ENCODE measurements at places on chromosomes 6 and 20.
A peak's percentile ranks its signal among the peaks of the same experiment; 100 is the strongest.

- no peak for DNase-seq
These were observed 109.1 kb downstream of the SASH1 start for GRCh38 chr6:148451690-148452089.

DNA sequence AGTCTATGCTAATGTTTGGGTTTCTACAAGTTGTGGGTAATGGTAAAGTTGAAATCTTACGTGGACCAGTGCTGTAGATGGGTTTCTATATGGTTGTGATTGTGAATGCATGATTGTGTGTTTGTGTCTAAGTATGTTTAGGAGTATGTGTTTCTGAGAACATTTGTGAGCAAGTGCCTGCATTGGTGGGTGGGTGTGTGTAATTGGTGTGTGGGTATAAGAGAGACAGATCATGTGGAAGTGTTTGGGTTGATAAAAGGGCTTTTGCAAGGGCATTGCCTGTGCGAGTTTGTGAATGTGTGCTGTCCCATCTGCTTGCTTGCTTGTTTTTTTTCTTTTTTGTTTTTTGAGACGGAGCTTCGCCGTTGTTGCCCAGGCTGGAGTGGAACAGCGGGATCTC, 25.8 kb upstream of the ID1 start:
- DNase-seq: no peak

DNA sequence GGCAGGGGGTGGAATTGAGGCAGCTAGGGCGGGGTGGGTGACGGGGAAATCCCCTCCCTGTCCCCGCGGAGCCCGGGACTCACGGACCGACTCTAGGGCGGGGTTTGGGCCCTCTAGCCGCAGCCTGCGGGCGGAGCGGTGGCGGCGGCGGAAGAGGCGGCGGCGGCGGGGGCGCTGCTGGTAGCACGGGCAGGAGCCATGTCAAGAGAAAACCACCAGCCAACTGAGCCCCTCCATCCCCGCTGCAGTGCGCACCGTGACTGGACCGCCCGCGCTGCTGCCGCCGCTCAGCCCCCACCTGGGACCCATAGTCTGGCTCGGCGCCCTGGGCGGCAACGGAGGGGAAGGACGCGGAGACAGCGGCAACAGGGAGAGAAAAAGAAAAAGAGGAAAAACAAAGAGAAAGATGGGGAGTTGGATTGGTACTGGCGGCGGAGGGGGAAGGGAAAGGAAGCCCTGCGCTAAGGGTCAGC, 1.2 kb upstream of the C6orf62 start:
- DNase-seq: peak; percentile 88

GRCh38 chr6:6643398-6643797, 54.9 kb downstream of the LY86 start:
- DNase-seq: no peak

GRCh38 chr20:25204550-25205276, 9.2 kb downstream of the ENTPD6 start:
- DNase-seq: no peak

DNA sequence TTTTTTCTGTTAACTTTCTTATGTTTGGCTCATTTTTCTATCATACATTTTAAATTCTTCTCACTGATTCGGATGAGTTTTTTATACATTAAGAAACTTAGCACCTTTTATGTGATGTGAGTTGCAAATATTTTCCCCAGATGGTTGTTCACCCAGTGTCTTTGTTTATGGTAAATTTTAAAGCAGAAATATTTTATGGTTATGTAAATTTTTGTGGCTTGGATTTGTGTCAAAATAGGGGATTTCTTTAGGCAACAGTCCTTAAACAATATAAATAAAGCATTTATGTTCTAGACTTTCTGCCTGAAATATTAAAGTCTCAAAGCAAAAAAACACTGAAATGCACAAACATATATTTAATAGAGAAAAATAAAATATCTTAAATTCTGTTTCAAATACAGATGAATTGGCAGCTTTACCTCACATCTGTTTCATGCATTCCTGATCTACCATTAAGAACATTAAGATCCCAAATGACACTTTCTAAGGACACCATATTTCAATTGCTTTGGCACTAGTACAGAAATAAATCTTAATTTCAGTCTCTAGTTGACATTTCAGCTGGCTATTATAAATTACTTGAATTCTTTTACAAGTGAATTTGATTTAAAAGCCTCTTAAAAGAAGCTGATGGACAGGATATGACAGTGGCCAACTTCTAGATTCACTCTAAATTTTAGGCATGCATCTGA, 646.6 kb downstream of the HACE1 start:
- no peak for DNase-seq

DNA sequence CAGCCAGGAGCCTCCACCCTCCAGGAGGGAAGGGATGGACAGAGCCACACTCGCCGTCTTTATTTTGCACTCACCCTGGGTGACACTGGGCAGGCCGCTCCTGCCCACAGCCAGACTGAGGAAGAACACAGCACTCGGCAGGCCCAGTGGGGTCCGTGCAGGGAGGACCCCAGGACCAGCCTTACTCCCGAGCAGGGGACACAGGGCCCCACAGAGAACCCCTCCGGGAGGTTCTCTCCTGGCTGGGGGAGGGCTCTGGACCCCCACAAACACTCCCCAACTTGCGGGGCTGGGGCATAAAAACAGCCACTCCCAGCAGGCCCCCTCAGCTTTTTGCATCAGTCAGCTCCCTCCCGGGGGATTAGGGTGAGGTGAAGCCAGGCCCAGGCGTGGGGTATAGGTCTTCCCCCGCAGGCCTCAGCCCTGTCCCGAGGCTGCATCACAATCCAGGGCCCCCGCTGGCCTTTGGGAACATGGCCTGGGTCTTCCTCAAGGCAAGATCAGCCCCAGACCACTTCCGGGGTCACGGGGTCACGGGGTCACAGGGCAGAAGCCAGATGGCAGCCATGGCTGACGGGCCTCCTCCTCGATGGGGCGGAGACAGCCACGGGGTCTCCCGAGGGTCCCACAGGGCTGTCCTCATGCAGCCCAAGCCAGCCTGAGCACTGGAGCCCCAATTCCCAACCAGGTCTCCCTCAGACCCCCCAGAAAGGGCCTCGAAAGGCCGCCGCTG, 3.2 kb downstream of the TNFRSF6B start:
- no peak for DNase-seq

DNA sequence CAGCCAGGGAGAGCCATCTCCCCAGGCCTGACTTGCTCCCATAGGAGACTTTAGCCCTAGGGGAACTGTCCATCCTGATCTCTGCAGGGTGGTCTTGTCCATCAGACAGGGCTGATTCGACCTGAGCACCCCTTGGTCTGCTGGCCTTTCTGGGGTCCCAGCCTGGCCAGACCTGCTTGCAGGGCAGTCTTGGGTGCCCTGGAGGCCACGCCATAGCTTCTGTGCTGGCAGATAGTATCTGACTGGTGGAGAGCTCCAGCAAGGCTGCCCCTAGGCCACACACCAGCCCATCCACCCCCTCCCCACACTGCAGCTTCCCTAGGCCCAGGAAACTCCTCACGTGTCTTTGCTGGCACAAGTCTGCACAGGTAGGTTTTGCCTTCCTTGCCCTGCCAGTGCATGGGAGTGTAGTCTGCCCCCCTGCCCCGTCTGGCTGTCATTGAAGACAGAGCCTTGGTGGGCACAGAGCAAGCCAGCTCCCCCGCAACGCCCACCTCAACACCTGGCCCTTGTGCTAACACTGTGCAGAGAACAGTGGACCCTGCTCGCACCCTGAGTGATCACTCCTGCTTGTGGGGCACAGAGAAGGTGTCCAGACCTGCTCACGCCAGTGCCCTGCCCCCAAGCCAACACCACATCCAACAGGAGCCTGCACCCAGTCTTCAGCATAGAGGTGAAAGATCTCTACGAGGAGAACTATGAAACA, 32.4 kb downstream of the CCN2 start:
- no peak for DNase-seq

GRCh38 chr6:45714741-45715507, 300.7 kb downstream of the CLIC5 start:
- peak; percentile 34 for DNase-seq

- DNase-seq: no peak
These were observed 56.2 kb upstream of the EDN1 start for GRCh38 chr6:12233693-12234571.

GRCh38 chr6:147765541-147765940, 257.1 kb downstream of the SAMD5 start:
- DNase-seq: no peak

DNA sequence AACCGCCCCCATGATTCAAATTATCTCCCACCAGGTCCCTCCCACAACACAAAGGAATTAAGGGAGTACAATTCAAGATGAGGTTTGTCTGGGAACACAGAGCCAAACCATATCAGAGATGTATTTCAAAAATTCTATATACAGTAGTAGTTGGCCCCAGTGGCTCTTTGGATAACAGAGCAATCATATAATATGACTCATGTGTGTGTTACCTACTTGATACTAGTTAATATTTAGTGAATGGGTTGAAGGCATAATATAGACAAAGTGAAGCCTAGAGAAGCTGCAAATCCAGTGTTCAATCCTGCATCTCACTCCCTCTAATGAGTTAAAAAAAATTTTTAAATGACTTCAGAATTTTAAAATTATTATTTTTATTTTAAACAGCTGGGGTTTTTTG, 43.2 kb downstream of the KAT14 start:
- no peak for DNase-seq

DNA sequence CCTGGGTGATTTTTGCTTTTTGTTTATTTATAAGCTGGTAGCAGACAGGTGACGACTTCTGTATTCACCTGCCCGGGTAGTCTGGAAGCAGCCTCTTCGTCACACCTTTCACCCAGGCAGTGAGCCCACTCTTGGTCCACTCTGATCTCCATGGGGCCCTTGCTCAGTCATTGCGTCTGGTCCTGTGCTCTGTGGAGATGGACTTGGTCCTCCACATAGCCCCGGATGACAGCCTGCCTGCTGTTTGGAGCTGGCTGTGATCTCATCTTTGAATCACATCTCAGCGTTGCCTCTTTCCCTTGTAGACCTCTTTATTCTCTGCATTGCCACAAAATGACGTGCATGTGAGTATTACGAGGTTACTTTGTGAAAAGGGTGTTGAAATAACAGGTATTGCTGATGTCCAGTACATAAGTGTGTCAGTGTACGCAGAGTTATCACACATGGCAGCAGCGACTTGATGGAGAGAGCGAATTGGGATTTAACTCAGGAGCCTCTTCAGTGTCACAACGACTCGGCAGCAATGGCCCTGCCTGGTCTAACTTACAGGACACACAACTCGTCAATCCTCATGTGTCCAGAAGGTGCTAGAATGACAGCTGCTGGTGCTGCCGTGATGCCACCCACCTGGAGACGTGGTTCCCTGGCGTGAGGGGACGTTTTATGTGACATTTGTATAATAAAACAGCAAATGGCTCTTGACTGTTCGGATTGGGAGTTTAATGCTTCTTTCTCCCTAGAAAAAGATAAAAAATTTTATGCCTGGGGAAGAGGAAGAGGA, 24.2 kb upstream of the FRMD1 start:
- no peak for DNase-seq

- no peak for DNase-seq
These were observed 156.0 kb downstream of the DST start for GRCh38 chr6:56486681-56487080.

- DNase-seq: no peak
These were observed 791.1 kb downstream of the MAFB start for GRCh38 chr20:39897781-39898466.

- peak; percentile 52 for DNase-seq
These were observed 305.3 kb downstream of the CLIC5 start for GRCh38 chr6:45710304-45710821.

DNA sequence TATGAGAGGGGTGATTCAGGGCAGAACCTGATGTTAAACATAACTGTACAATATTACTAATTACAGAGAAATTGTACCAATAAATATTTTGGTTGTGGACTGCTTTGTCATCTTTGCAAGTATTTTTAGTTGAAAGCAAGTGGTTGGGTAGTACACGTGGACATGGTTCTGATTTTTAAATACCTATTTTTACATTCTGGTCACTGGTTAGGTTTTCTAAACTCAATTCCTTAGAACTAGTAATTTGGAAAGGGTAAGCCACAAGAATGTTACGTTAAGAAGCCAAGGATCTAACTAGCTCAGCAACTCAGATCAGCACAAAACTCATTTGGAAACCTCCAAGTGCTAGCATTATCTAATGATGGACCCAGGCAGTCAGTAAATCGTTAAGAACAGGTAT, 2.7 kb downstream of the EPB41L2 start:
- no peak for DNase-seq

DNA sequence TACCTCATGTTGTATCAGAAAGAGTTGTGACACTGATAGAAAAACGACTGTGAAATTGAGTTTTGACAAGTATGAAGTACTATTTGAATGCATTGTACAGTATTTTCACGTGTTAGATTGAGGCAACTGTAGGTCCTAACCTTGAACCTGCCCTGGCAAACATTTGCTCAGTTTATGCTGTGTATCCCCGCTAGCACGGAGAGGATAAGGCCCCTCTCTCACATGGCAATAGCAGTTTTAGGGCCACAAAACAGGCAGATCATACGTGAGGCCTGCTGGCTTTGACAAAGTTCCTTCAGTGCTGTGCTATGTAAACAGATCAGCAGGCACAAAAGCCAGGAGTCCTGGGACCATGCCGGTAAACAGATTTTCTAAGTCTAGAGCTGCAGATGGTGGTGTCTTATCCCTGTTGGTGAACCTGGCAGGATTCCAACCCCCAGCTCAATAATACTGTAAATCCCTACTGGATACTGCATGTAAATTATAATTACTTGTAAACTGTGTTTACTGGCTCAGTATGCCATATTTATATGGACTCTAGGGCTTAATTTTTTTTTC, 23.8 kb upstream of the FAM217A start:
- no peak for DNase-seq

Measured in stimulated activated CD4-positive, alpha-beta T cell treated with anti-CD3 and anti-CD28 coated beads, Interleukin-4, amount 100 ng/mL, for 4 hours (primary cell).